ENCODE measurements at places on chromosomes 16 and 17.

GRCh38 chr17:69773081-69773480, 301.9 kb upstream of the KCNJ16 start:
- no peak for DNase-seq

DNA sequence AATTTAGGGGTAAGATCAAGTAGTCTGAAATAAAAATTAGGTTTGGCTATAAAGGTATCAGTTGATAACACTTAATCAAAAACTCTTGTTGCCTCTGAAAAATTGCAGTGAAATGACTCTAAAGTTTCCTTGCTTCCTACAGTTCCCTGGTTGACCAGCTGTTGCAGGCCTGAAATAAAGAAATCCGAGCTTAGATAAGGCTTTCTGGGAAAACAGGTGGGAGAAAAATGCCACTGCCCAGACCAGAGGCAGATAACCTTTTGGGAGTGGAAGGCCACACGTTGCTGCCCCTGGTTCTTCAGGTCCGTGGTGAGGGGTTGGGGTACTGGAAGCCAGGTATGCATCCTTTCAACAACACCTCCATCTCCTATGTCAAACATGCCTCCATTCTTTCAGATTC, 111.3 kb downstream of the HS3ST3A1 start:
- no peak for DNase-seq

DNA sequence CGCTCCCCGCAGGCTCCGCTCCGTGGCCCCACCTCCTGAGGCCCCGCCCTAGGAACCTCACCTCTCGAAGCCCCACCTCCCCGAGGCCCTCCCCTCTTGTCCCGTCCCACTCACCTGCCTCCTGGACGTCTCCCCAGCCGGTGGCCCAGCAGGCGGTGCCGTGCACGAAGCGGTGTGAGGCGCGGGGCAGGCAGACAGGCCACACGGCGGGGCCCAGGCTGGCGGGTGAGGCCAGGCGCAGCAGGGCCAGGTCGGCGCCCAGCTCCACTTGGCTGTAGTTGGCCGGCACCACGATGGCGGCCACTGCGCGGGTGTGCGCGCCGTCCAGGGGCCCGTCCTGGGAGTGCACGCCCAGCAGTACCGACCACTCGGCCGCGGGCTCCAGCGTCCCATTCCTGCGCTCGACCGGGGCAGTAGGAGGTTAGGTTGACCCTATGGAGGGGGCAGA, 1.6 kb downstream of the PRSS36 start:
- no peak for DNase-seq

DNA sequence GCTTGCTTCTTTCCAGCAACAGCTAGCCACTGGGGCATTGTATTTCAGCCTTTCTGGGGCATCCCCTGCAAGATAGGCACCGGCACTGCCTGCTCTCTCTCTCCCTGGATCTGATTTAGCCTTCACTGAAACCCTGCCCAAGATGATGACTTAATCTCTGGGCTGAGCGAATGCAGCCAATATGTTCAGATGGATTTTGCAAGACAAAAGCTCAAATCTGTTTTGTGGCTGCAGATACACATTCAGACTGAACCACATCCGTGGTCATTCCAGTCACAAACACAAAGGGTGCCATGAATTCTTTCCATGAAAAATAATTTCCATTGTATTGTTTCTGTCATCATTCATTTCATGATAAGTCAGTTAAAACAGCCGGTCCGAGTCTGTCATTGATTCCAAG, 24.2 kb downstream of the SOST start:
- DNase-seq, result no peak

DNA sequence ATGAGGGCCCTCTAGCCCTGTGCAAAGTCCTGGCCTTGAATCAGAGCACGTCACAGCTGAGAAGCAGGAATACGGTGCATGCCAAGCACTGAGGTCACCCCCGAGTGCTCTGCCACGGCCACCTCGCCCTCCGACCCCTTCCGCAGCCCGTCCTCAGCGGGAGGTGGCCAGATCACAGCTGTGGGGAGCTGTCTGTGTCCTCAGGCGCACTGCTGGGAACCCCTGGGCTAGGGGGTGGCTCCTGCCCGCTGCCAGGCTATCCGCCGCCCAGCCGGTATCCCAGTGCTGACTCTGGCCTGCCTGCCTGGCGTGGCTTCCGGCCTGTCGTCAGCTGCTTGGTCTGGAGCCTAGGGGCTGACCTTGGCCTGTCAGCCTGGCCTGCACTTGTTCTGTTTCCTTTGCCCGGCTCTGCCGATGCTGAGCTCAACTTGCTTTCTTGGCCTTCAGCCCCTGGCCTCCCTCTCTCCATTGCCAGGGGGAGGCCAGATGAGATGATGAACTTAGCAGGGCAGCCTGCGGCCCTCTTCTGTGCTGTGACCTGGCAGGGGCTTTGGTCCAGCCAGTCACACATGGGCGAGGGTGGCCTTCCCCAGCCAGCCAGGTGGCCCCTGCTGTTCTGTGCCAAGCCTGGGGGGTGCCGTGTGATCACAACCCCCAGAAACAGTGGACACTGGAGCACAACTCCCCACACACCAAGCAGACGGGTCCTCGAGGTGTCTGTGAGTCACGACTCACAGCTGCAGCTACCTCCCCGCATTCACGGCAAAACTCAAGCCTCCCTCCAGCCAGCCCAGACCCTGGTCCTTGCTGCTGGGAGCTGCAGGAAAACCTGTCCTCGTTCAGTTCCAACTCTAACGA, 77.3 kb downstream of the ZDHHC7 start:
- DNase-seq, result no peak

DNA sequence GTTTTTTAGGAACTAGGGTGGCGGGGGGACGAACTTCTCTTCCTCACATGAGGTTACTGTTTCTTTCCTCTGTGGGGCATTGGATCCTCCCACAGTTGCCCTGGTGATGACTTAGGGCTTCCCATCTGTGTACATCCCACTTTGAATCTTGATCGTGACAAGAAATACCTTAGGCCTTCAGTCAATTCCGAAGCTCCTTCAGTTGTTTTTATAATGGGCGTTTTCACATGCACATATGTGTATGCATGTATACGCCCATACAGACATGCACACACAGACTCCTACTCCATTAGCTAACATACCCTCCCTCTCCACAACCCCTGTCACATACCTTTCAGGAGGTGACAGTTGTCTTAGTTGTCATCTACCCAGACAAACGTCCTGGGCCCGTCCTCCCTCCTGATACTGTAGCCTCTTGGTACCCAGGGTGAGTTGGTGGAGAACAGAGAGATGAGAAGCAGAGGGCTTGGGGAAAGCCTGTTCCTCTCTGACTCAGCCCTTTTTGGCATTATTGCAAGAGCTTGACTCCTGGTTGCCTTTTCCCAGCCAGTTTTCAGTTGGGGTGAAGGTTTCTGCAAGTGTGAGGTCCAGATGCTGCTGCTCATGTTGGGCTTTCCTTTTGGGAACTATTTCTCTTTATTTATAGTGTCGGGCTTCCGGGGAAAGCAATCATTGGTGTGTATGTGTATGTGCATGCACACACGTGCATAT, 2.2 kb upstream of the AOC2 start:
- no peak for DNase-seq

GRCh38 chr16:68009157-68009735, 6.5 kb downstream of the DPEP2NB start:
- no peak for DNase-seq

DNA sequence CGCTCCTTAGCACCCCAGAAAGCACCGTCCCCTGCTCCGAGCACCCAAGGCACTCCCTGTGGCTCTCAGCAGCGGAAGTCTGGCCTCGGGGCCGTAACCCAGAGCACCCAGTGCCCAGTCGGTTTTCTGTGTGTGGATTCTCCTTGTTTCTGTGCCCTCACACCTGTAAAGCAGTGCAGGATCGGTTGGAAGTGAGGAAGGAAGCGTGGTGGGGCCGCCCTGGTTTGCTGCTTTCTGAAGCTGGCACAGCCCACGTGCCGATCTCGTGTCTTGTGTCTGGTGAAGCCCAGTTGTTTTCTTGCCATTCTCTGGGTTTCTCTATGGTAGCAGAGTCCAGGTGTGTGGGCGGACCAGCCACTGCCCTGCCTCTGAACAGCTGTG, 3.7 kb downstream of the ACSF3 start:
- no peak for DNase-seq

DNA sequence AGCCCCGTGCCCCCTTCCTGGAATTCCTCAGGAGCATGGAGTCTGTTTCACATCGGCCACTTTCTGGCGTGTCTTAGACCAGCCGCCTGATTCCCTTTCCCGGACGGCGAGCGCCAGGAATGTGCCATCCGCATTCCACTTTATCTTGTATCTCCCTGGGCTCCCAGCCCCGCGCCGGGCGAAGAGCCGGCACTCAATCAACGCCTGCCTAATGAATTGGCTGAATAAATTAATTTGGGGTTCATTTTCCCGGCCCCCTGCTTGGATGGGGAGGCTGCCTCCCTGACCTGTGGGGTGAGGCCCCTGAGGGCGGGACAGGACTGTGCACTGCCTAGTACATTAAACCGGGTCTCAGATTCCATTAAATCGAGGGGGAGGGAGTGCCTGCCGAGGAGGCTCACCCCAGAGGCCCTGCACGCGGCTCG, 282.3 kb upstream of the TNRC6C start:
- DNase-seq, result peak; percentile 22

DNA sequence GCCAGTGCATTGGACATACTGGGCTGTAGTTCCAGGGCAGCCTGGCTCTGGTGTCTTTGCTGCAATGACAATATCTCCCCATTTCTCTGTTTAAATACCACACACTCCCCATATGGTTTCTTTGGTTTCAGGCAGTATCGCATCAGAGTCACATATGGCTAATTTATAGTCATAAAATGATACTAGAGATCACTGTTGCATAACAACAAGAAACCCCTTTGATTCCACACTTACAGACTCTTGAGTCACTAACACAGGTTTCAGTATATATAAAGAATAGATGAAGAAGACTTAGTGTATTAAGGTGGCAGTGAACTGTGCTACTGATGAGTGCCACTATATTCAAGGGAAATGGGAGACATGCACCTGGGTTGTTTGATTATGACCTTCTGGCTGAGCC, 281.6 kb downstream of the WWOX start:
- DNase-seq, result no peak

DNA sequence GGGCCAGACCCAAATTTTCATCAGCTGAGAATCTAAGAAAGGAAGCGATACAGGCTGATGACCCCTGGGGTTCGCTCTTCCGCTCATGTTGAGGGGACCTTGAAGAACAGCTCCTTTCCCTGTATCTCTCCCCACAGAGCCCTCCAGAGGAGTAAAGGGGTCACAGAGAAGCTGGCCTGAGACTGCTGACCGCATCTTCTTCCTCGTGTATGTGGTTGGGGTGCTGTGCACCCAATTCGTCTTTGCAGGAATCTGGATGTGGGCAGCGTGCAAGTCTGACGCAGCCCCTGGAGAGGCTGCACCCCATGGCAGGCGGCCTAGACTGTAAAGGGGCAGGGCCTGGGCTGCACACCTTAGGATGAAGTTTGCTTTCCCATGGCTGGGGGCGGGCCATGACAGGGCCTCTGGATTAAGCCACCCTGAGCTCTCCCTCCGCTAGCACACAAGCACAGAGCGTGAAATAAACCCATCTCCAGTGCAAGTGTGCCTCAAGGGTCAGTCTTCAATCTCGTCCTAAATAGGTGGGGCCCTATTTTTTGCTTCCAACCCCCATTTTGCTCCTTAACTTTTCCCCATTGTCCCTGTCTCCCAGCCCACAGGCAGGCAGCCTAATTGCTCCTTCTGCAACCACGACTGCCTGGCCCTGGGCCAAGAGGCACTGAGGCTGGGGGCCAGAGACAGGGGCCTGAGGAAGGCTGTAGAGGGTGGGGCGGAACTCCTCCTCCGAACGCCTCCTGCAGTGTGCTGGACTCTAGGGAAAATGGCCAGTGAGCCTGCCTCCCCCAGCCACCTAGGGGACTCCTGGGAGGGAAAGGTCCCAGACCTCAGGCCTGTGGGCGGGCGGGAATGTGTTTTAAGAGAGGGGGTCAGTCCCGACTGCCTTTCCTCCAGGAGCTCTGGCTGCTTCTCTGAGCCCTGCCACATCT, 3.6 kb downstream of the ZACN start:
- DNase-seq, result no peak

DNA sequence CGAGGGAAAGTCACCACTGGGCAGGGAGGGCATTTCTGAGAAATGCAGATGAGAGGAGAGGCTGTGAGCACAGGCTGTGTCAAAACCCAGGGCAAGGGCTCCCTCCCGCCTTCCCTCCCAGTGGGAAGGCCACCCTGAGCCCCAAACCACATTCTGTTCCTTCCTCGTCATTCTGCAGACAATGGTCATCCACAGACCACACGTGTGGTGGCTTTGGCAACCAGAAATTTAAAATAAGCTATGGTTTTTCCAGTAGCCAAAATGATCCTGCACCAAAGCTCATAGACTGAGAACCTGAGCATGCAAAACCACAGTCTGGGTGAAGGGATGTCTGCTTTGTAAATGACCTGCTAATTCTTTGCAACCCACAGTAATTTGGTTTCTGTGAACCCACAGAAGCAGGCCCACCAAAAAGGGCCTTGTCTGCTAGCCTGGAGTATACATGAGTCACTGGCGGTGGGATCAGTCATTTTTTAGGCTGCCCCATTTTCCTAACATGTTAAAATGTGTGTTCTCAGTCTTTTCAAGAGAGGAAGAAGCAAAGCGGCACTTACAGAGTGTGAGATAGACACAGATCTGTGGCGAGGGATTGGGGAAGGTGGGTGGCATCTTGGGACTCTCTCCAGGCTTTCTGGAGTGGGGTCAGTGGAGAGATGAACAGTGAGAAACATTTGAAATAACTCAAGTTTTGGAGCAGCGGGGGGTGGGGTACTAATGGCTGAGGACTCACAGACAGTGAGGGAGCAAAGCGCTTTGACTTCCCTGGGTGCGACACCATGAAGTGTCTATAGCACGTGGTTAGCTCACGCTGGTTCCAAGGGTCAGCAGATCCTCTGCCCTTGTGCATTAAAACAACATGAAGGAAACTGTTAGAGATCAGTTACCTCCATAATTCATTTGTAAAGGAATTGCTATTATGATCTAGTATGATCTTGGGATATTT, 20.5 kb downstream of the GRB7 start:
- DNase-seq, result no peak

- no peak for DNase-seq
Measured at GRCh38 chr16:72131036-72131435, 37.4 kb downstream of the DHX38 start.

DNA sequence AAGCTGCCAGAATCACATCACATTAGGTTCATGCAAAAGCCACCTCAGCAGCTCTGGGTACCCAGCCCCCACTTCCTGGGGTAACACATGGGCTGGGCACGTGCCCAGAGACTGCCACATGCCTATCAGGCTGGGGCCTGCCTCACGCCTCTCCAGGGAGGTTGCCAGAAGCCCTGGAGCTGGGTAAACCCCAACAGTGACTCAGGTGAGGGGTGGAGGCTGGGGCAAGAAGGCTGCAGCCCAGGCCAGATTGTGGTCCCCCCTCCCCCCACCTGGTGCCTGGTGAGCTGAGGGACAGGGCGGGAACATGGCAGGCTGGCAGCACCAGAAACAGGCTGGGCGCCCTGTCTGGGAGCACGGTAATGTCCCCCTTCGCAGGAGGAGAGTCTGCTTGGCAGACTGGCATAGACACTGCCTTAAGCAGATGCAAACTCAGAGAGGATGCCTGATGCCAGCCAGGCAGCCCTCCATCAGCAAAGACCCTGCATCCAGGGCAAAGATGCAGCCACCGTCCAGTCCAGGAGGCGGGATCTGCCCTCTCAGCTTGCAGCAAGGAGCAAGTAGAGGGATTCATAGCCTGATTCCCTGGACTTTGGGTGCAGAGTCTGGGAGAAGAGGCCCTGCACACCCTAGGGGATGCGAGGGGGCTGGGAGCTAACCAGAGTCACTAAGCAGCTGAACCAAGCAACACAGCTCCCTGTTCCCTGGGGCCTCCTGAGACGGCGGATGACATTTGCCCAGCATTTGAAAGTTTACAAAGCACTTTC, 28.8 kb downstream of the NGFR start:
- DNase-seq, result no peak
